ENCODE measurements at places on chromosomes 5 and 9.

GRCh38 chr5:133403741-133404364 is 208.5 kb downstream of the FSTL4 start:
- DNase-seq: no peak

DNA sequence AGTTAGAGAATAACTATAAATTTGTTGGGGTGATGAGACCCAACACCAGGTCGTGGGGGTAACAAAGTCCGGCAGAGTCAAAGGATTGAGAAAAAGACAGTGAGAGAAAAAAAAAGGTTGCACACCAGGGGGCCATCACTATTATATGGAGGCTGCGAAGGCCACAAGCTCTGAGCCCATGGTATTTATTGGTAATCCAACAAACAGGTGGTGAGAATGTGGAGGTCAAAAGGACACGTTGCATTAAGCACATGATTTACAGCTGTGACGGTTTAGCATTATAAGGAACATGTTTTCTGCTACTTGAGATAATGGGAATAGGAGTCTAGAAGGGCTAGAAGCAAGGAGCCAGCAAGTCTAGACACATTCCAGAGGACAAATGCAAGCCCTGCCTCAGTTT is 2202.2 kb upstream of the C9orf72 start:
- DNase-seq: no peak

DNA sequence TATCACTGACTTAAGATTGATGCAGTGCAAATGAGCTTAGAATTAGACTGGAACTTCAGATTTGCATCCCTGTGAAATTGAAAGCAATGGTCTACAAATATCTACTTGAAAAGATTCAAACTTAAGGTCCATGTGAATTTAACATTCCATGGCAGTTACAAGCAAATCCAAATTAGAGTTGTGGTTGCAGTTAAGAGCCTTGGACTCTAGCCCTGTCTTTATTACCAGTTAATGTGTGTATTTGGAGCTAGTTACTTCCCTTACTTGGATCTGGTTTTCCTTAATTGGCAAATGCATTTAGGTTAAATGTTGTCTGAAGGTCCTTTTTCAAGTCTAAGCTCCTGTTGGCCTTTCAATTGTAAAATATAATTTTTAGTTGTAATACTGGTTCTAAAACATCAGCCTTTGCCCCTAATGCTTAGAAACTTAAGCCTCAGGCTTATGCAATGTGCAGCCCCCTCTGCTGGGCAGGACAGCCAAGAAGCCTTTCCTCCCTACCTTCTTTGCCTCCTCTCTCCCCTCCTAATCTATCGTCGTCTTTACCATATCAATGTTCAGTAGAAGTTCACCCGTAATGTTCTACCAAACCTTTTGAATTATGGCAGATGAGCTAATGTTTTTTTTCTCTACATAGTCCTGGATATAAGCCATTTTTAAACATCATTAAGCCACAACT is 59.5 kb downstream of the ERMP1 start:
- no peak for DNase-seq

DNA sequence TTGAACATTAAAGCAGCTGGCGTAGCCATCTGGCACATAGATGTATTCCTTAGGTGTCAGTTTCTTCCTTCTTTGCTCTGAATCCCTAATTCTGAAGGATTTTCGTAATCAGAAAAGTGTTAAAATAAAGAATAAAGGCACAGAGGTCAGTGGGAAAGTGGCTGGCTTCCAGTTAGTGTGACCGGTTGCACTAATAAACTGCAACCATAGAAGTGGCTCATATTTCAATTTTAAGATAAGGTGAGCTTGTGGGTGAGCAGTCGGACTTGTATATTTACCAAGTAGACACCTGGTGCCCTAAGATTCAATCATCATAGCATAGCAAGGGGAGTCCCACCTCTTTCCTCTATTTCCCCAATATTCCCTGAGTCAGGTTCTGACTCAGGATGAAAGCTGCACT is 459.6 kb downstream of the ACTL7B start:
- no peak for DNase-seq

- no peak for DNase-seq
Measured at GRCh38 chr9:108434036-108434435, 421.8 kb downstream of the ACTL7B start.
